ENCODE measurements at places on chromosomes 16 and 17.

GRCh38 chr16:35909351-35909954 lies 2450.0 kb downstream of the TP53TG3F start:
- no peak for DNase-seq

DNA sequence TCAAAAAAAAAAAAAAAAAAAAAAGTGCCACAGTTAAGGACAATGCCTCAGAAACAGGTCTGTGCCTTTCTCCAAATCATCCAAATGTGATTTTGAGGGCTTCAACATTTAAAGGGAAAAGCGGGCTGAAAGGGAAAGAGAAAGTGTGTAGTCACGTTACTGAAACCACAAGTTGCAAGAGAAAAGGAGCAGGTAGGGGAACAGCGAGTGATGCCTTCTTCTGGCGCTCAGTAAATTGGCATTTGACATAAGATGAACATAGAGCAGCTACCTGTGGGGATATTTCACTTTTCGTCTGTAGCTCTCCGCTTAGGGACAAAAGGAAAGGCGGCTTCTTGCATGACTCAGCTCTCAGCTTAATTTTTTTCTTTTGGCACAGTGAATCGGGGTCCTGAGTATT lies 11.1 kb downstream of the CMTM2 start:
- no peak for DNase-seq

DNA sequence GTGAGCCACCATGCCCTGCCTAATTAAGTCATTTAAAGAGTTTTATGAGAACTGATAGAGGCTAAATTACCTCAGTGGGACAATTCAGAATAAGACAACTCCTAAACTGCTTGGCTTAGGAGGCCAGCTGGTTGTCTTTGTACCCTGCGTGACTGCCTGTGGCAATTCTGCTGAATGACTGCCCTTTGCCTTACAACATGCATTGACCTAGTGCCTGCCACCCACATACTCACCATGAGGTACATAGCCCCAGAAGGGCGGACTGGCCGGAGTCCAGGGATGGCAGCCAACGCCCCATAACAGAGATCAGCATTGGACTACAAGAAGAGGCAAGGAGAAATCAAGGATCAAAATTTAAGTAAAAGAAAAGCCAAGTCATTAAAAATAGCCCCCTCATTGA lies 7.3 kb downstream of the TAT start:
- no peak for DNase-seq

DNA sequence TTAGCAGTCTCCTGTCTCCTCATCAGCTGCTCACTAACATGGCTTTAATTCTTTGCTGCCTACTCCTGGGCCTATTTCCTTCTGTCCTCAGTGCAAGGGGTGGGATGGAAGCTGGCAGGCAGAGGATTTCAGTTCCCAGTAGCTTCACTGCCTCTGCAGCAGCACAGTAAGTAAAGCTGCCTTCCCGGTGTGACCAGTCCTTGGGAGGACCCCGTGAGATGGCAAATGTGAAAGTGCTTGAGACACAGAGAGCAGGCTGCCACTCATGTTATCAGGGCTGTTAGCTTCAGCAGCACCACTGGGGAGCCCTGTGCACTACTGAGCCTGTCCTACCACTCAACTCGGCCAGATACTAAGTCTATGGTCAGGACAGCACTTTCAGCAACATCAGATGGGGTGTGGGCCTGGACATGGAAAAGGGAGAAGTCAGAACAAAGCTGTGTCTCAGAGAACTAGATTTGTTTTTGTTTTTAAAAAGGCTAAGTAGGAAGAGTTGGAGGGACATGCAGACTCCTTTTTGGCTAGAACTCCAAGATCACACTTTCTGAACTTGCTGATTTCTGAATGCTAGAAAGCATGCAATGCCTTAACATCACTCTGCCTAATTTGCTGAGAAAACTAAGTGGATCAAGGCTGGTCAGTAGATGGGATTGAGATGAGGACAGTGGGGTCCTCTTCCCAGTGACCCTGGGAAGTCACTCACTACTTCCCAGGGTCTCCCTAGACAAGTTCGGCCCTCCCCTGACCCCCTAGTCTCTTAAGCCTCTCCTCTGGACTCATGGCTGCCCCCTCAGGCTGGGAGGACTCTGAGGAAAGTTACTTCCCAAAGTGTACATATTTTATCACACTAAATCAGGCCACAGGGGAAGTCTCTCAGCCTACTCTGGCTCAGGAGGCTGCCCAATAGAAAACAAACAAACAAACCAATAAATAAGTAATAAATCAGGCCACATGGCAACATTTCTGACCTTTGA lies 1.1 kb downstream of the ACSF2 start:
- DNase-seq, result no peak

DNA sequence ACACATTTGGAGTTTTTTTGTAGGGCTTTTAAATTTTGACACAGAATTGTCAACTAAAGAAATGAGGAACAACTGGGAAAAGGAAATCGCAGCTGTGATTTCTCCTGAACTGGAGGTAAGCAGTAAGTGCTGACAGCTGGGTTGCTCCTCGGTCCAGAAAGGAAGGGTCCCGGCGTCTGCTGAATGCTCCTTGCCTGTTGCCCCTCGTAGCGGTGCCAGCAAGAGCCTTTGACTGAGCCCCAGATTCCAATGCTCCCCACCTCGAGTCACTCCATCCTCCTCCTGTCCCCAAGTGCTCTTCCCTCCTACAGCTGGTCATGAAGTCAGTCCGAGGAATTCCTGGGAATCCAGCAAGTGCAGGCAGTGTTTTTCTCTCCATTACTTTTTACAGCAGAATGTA lies 32.0 kb upstream of the ENDOV start:
- no peak for DNase-seq

DNA sequence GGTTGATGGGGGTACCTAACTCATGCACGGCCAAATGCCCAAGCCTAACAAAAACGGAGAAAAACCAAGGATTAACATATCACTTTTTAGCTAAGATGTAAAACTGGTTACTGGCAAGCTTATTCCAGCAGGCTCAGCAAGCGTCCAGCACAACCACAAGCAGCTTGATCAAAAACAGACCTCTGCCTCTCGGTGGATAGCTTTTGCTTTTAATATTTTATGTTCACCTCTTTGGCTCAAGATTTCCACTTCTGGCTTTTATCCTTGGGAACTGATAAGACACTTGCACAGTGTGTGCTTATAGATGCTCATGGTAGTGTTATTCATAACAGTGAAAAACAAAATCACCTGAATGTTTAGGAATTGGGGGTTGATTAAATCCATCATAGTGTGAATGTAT lies 206.9 kb upstream of the CACNG5 start:
- DNase-seq, result no peak

DNA sequence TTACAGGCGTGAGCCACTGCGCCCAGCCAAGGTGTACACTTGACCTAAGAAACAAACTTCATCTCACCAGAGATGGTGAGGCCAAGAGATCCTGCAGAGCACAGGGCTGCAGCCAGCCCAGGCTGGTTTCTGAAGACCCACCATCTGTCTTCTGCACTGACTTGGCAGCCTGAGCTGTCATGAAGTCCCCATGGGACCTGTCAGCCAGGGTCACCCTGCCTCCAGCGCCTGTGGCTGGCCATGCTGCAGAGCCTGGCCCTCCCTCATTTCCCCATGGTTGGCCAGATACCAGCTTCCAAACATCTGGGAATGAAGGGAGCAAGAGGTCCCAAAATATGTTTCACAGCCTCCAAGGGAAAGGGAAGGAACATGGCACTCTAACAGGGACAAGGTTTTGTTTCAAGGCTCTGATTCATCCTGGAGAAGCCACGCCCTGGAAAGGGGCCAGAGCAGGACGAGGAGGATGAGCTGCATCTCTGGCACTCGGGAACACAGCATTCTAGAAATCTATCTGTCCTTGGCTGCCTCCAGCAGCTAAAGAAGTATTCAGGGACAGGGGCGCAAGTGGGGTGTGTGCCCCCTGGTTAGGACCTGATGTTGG lies 45.3 kb downstream of the DDX19A start:
- DNase-seq, result no peak

GRCh38 chr17:75847614-75848522 lies 3.7 kb upstream of the UNC13D start:
- DNase-seq, result no peak

DNA sequence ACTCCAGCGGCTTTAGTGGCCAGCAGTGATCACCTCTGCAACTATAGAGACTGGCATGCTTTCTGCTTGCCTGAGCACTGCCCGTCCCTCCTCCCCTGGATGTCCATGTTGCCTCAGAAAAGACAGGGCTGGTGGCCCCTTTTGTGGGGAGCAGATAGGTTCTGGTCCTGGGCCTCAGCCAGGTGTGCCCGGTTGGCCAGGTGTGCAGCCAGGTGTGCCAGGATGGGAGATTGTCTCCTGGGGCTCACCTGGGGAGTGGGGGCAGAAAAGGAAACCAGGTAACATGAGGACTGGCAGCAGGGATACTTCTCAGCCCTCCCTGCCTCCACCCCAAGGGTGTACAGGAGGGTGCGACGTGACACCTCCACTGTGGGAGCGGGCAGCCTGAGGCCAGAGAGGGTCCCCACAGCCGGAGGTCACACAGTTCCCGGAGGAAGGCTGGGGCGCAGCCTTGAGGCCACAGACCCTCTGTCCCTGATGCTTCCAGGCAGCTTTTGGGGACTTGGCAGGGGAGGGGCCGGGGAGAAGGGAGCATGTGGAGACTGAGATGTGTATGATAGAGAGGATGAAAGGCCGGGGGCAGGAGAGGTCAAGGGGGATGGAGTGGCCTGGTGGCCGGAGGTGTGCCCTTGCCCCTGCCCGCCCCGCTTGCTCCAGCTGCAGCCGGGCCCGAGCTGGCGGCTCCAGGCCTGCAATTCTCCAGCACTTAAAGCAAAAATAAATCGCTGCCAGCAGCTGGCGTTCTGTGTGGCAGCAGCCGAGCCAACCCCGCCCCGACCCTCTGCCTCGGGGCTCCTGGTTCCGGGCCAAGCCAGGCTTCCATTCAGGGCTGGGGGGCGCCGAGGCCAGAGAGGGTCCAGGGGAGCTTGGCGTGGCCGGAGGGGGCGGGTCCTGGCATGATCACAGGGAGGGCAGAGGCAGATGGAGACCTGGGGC lies 6.7 kb downstream of the KCNJ12 start:
- no peak for DNase-seq

DNA sequence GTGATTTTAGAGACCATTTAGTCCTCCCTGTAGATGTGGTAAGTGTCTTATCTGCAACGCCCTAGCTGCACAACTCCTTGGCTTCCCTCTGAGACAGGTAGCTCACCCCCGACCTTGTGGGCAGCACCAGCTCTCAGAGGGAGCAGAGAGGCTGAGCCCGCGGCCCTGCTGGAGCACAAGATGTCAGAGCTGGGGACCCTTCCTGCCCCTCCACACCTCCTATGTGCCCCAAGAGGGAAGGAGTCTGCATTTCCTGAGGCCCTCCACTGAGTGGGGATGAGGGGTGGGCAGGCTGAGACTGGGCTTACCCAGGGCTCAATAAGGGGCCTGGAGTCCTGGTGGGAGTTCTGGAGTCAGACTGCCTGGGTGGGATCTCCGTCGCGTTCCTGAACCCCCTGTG lies 12.2 kb upstream of the ADGRG1 start:
- DNase-seq, result no peak

DNA sequence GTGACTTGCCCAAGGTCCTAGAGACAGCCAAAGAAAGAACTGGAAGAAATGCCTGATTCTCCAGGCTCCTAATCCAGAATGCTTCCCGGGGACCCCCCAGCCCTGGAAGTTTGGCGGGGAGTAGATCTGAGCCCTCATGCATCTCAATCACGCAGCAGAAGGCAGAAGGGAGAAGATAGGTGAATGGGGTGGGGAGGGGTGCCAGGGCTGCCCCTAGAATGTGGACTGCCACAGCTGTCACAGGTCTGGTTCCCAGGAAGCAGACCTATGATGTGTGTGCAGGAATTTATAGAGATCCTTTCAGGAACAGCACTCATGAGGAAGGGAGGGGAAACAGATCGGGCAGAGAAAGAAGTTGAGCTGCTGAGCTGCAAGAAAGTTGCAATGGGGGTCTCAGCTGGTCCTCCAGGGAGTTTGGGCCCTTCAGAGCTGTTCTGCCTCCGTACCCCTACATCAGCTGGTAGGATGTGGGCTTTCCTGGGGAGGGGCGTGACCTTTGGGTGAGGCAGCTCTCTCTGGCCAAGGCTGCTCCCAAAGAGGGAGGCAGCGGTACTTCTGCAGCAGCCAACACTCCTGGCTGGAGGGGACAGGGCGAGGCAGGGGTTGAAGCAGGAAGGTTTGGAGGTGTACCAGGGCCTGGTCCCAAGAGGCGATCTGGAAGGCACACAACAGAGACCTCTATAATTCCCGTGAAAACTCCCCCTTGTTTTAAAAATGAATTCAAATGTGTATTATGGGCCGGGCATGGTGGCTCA lies 43.4 kb downstream of the DNAH9 start:
- no peak for DNase-seq

DNA sequence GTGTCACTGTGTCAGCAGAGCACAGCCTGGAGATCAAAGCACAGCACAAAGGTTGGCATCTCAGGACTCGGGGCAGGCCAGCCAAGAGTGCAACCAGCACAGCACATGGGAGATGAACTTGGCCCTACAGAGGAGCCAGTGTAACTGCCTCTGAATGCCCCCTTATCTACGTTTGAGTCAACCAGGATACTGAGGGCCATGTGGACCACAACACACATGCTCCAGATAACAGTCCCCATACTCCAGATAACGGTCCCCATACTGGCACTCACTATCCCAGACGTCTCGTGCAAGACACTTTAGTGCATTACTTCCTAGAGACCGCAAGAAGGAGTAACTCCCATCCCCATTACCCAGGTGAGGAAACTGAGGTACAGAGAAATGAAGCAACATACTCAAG lies 88.2 kb downstream of the XYLT1 start:
- no peak for DNase-seq

GRCh38 chr17:82751171-82751570 lies 694 bp upstream of the TBCD start:
- DNase-seq, result no peak

DNA sequence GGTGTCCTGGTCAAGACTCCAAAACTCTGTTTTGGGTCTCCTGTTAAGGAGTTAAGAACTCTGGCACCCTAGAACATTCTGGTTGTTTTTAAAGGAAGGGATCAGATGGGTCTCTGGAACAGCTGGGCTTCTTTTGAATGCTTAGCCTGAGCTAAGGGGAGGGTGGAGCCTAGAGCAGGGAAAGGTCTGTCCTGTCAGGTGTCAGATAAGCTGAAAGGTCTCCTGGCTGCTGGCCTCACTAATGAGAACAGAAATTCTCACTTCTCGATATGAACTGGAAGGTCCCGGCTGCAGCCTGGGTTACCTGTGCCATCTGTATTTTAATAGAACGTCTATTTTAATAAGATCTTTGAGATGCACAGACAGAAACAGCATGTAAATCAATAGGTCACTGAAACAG lies 69.0 kb downstream of the RAP1GAP2 start:
- no peak for DNase-seq

Data from stimulated activated CD4-positive, alpha-beta T cell treated with anti-CD3 and anti-CD28 coated beads, Interleukin-2, amount 100 ng/mL, for 48 hours (primary cell).